ENCODE measurements at places on chromosomes 2 and 18.

- DNase-seq, result no peak
Measured at GRCh38 chr2:86426271-86426670, 14.9 kb upstream of the KDM3A start.

GRCh38 chr2:146489386-146489785, 1355.4 kb upstream of the ACVR2A start:
- DNase-seq, result no peak

- no peak for DNase-seq
Measured at GRCh38 chr2:119249855-119250717, 26.5 kb downstream of the STEAP3 start.

DNA sequence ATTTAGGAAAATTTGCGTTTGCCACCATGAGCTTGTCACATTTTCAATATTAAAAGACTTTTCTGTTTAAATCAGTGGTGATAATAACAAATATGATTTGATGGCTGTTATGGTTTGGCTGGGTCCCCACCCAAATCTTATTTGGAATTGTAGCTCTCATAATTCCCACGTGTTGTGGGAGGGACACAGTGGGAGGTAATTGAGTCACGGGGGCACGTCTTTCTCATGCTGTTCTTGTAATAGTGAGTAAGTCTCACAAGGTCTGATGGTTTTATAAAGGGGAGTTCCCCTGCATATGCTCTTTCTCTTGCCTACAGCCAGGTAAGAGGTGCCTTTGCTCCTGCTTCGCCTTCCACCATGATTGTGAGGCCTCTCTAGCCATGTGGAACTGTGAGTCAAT, 83.4 kb upstream of the RGPD4 start:
- no peak for DNase-seq

DNA sequence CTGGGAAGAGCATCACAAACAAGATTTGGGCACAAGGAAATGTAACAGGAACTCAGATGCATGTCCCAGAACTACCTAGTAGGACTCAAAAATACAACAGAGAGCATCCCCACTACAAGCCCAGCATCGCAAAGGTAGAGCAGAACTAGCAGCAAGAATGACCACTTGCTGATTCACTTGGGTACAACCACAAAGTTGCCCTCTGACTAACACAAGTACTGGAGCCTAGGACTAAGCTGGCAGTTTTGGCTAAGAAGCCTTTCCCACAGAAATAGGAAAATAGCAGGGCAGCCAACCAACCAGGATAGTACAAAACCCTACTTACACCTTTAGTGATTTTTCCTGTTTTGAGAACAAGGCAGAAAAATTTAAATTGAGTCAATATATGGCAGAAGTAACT, 193.8 kb downstream of the PAX3 start:
- DNase-seq, result no peak

DNA sequence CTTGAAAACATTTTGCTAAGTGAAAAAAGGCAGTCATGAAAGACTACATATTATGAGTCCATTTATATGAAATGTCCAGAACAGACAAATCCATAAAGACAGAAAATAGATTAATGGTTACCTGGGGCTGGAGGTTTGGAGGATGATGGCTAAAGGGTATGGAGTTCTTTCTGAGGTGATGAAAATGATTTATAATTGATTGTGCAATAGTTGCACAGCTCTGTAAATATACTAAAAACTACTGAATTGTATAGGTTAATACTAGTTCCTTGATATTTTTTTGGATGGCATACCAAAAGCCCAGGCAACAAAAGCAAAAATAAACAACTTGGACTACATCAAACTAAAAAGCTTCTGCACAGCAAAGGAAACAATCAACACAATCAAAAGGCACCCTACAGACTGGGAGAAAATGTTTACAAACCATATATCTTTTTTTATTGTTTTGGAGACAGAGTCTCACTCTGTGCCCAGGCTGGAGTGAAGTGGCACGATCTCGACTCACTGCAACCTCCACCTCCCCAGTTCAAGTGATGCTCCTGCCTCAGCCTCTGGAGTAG, 21.5 kb downstream of the SOS1 start:
- DNase-seq, result no peak

Data from CD4-positive, alpha-beta T cell treated with Interleukin-10 for 1 hour (primary cell).